ENCODE measurements at places on chromosomes 7 and 10. TPM values are rescaled to one million over a fixed set of nuclear protein-coding genes. Genes with fewer than 3 reads are reported as not detected.

- no peak for DNase-seq
Observed at GRCh38 chr7:99380032-99380822, 5.7 kb downstream of the ARPC1B start.

Gene DMBT1
- polyA plus RNA-seq: 0.08 TPM

DNA sequence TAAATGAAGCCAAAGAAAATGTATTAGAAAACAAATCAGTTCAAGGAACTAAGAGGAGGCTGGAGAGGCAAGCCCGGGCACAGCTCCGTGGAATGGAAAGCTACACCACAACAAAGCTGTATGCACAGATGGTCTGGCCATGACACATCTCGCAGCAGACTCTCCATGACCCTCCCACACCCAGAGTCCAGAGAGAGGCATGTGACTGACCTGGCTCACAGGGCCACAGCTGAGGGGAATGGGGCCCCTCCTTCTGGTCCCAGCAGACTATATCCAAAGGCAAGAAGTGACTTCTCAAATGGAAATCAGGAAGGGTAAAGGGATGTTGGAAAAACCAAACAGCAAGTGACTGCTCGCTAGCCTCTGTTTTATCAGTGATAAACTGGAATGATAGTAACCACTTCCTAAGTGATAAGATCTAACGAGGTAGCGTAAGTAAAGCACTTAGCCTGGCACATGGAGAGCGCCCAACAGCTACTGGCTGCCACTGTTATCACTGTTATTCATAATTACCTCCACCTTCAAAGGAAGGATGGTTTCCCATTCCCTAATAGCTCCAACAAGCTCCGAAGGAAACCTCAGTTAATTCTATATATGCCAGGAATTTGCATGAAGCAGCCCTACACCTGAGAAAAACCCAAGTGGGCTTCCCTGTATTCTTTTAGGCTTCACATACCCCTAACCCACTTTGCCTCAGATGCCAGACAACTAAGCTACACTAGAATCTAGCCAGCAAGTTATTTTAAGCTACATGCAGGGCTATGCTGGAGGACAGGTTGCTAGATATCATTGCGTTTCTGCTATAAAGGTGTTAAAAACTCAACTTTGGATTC is 8.4 kb downstream of the OSBPL3 start:
- DNase-seq: no peak

- no peak for DNase-seq
Observed at GRCh38 chr7:87510411-87510875, 35.0 kb upstream of the ABCB4 start.

DNA sequence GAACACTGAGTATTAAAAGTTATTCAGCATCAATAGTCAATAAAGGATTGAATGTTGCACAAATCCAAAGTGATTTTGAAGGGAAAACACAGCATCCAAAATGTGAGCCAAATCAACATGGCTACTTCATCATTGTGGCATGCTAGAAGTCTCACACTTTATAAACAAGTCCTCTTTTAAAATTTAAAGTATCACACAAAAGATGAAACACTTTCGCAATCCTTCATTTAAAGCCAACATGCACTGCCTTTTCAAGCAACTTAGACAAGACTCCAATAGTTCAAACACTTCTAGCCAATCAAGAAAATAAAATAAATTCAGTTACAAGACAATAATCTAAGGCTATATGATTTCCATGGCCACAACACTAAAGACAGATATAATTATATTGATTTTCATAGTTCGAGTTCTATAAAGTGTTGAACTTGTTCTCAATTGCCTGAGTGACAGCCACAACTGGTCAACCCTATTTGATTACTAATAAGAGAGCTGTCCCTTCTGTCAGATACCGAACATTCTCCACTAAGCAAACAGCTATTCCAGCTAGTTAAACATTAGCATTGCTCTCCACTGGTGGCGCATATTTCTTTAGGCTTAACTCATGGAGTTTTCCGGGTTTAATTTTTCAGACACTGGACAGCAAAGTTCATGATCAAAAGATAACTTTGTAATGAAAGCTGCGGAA is 8.3 kb downstream of the EBF3 start:
- no peak for DNase-seq

DNA sequence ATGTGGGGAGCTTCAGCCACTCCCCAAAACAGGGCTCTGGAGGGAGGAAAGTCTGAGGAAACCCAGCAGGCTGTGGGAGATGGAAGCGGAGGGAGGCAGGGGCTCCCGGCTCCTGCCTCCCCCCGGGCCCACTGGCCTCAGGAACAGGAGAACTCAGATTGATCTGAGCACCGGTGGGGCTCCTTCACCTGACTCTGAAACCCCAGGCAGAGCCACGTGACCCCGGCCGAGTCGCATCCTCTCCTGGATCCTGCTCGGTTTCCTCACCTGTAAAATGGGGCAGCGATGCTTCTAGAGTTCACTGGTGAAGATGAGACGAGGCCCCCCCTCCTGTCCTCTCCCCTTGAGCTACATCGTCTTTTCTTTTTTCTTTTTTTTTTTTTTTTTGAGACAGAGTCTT is 33.6 kb downstream of the TCERG1L start:
- DNase-seq: no peak

Measured in right renal cortex interstitium (tissue), 3 donors.